ENCODE measurements at places on chromosomes 7 and 10. TPM values are rescaled to one million over a fixed set of nuclear protein-coding genes. Genes with fewer than 3 reads are reported as not detected.
A peak's percentile ranks its signal among the peaks of the same experiment; 100 is the strongest.

Gene SPDYE11
- not detected for total RNA-seq

Gene PRTFDC1
- 13.4 TPM for total RNA-seq

Gene UBE2D4
- 14.8 TPM for total RNA-seq

Gene GIMAP5
- total RNA-seq = 7.9 TPM

Gene CLCN1
- 0.10 TPM for total RNA-seq

Gene LOXL4
- total RNA-seq = 5.1 TPM

Gene TMEM26
- total RNA-seq = 1.7 TPM

Gene CYP3A7
- total RNA-seq = not detected

Gene HOXA11
- total RNA-seq = 1.2 TPM

Gene VWA2
- 0.18 TPM for total RNA-seq

Gene OPN1SW
- total RNA-seq = not detected

Gene UPK3BL2
- 13.3 TPM for total RNA-seq

DNA sequence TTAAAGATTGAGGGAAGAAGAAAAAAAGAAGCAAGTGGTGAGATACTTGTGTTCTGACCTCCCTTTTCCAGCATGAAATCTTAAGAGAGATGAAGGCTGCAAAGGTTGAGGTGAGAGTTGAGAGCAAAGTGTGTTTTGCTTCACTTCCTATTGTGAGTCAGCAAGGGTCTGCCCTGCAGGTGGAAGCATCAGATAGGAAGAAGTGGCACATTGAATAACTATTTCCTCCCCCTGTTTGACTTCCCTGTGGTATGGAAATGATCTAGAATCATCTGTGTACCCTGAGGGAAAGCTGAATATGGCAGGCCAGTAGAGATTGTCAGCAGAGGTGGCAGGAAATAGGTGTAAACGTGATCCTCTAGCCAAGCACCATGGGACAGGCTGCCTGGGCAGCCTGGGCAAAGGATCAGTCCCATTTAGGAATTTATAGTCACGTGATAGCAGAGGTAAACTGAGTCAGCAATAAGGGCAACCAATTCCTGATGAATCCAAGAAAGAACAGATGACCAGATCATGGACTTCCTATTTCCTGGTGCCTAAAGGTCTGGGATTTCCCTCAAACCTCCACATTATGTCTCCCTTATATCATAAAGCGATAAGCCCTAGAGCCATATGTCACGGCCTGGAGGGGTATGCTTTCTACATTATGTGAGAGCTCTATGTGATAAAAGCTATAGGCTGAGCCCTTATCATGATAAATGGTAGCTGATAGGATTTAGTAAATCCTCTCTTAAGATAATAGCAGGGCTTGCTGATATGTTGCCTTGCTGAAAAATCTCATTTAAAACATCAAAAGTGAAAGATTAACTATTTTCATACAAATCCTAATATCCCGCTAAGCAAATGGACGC, 287.0 kb downstream of the MDFIC start:
- no peak for DNase-seq
- H3K36me3 ChIP-seq = no peaks in the 10 kb centered on the region
- H3K4me1 ChIP-seq = no peaks in the 10 kb centered on the region
- no peak overlapping the region for H3K4me3 ChIP-seq
- no peak overlapping the region for H3K27ac ChIP-seq

DNA sequence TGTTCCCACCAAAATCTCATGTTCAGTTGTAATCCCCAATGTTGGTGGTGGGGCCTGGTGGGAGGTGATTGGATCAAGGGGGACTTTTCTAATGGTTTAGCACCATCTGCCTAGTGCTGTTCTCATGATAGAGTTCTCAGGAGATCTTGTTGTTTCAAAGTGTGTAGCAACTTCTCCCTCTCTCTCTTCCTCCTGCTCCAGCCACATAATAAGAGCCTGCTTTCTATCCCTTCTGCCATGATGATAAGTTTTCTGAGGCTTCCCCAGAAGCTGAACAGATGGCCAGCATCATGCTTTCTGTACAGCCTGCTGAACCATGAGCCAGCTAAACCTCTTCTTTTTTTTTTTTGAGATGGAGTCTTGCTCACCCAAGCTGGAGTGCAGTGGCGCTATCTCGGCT, 910.6 kb downstream of the KCNMA1 start:
- H3K4me3 ChIP-seq = no peak overlapping the region
- DNase-seq = no peak
- no peak overlapping the region for H3K27ac ChIP-seq

GRCh38 chr10:97911217-97911616, 61.6 kb downstream of the GOLGA7B start:
- no peak overlapping the region for H3K4me3 ChIP-seq
- no peak for DNase-seq
- H3K27ac ChIP-seq = no peak overlapping the region
- no peaks in the 10 kb centered on the region for H3K36me3 ChIP-seq
- H3K27me3 ChIP-seq = no peaks in the 10 kb centered on the region
- no peaks in the 10 kb centered on the region for H3K4me1 ChIP-seq

DNA sequence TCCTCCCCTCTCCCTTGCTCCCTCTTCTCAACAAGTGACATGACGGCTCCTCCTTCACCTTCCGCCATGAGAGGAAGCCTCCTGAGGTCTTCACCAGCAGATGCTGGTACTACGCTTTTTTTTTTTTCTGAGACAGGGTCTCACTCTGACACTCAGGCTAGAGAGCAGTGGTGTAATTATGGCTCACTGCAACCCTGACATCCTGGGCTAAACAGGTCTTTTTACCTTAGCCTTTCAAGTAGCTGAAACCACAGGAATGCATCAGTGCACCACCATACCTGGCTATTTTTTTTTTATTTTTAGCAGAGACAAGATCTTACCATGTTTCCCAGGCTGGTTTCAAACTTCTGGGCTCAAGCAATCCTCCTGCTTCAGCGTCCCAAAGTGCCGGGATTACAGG, 43.6 kb downstream of the MDH2 start:
- no peaks in the 10 kb centered on the region for H3K27me3 ChIP-seq
- no peak overlapping the region for H3K4me3 ChIP-seq
- H3K36me3 ChIP-seq = no peaks in the 10 kb centered on the region
- no peak overlapping the region for H3K27ac ChIP-seq
- H3K4me1 ChIP-seq = no peaks in the 10 kb centered on the region

DNA sequence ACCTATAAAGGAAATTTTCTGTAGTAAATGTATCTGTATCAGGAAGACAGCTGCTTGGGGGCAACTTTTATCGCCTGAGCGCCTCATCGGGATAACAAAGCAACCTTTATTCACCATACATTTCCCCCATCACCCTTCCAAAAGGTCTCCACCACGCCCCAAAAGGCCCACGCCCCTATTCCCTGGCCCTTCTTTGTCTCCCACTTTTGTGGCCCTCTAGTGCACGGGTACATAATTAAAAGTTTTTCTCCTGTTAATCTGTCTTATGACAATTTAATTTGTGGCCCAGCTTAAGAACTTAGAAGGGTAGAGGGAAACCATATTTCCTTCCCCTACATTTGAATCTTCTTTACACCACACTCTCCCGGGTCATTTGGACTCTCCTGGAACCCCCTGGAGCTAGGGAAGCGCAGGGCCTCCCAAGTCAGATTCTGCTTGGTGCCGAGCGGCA, 625 bp downstream of the RP9 start:
- H3K4me1 ChIP-seq = peaks cover 4% of the 10 kb centered on the region
- no peak overlapping the region for H3K27ac ChIP-seq
- H3K36me3 ChIP-seq = no peaks in the 10 kb centered on the region
- H3K4me3 ChIP-seq = peak overlapping the region; percentile 70
- DNase-seq = no peak
- no peaks in the 10 kb centered on the region for H3K27me3 ChIP-seq

- no peak for DNase-seq
- no peak overlapping the region for H3K27ac ChIP-seq
- H3K27me3 ChIP-seq = no peaks in the 10 kb centered on the region
- no peaks in the 10 kb centered on the region for H3K36me3 ChIP-seq
Measured at GRCh38 chr7:129163875-129164544, 19.5 kb downstream of the TSPAN33 start.

DNA sequence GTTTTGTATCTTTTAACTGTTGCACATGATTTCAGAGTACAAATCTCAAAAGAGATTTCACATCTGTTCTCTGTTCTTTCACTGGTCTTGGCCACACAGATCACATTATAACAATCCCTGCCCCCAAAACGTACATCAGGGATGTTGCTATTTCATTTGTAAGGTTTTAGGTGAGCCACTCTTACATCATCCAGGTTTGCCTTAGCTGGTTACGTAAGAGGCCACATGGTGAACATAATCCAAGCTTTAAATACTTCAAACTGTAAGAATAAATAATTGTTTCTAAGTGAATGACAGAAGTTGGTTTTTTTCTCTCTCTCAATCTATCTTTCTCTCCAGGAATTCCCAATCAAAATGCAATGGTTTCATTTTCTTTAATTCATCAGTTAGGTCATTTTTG, 245.9 kb upstream of the HGF start:
- no peaks in the 10 kb centered on the region for H3K4me1 ChIP-seq
- no peaks in the 10 kb centered on the region for H3K27me3 ChIP-seq
- no peaks in the 10 kb centered on the region for H3K36me3 ChIP-seq
- no peak overlapping the region for H3K27ac ChIP-seq
- no peak for DNase-seq
- no peak overlapping the region for H3K4me3 ChIP-seq

DNA sequence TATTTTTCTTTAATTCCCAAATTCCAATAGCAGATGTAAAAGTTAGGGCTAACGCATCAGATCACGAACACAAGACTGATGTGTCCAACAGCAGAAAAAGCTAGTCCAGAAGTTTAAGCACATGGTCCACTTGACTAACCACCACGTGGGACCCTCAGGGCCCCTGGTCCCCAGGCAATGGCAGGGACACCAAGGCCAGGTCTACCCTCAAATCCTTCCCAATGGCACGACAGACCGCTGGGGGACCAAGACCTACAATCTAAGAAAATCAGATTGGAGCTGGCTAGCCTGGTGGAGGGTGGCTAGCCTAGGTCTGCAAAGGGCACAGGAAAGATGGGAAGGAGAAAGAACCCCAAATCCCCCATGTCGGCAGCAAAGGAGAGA, 1.5 kb downstream of the GIGYF1 start:
- H3K36me3 ChIP-seq = no peaks in the 10 kb centered on the region
- no peak for DNase-seq
- H3K27me3 ChIP-seq = no peaks in the 10 kb centered on the region
- no peak overlapping the region for H3K27ac ChIP-seq

- H3K4me3 ChIP-seq = no peak overlapping the region
- H3K4me1 ChIP-seq = no peaks in the 10 kb centered on the region
- H3K27ac ChIP-seq = no peak overlapping the region
- H3K36me3 ChIP-seq = no peaks in the 10 kb centered on the region
Measured at GRCh38 chr10:26468291-26468690, 30.1 kb downstream of the APBB1IP start.

GRCh38 chr10:132898391-132899053, 43.8 kb downstream of the CFAP46 start:
- H3K27me3 ChIP-seq = no peaks in the 10 kb centered on the region
- no peak overlapping the region for H3K27ac ChIP-seq
- H3K4me3 ChIP-seq = no peak overlapping the region
- peak; percentile 12 for DNase-seq
- H3K4me1 ChIP-seq = no peaks in the 10 kb centered on the region

DNA sequence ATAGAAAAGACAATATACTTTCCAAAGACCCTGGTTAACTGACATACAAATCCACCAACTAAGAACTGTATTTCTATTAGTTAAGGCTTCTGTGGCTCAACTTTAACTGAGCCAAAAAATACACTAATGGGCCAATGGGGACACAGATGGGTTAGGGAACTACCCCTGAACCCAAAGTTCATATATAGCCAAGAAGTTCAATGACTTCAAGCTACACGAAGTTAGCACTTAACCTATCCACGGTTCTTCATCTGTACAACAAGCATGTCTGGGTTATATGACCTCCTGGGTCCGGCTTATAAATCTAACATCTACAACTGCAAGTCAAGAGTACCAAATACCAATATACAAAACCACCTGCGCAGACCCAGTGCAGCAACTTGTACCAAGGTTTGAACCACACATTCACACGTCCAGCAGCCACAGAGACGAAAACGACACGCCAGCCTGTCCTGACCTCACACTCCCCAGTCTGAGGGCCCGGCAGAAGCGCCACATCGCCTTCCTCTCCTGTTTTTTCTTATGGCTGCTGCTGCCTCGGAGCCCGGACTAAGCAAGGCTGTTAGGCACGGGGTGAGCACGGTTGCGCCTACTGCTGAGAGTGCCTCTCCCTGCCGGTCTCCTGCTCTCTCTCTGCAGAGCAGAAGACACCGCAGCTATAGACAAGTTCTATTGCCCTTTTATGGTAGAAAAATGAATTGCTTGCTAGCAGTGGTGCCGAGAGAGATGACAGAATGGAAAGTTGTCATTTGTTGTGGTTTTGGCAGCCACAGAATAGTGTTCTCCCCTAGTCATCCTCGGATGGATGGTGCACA, 86.3 kb downstream of the RNF216 start:
- H3K27ac ChIP-seq = peak overlapping the region; percentile 14
- peak overlapping the region; percentile 18 for H3K4me3 ChIP-seq
- peaks cover 67% of the 10 kb centered on the region for H3K4me1 ChIP-seq
- DNase-seq = peak; percentile 48
- H3K36me3 ChIP-seq = no peaks in the 10 kb centered on the region
- H3K27me3 ChIP-seq = no peaks in the 10 kb centered on the region

GRCh38 chr7:92695308-92696261, 105.4 kb upstream of the FAM133B start:
- no peaks in the 10 kb centered on the region for H3K36me3 ChIP-seq
- H3K4me1 ChIP-seq = peaks cover 5% of the 10 kb centered on the region
- H3K27me3 ChIP-seq = no peaks in the 10 kb centered on the region
- peak overlapping the region; percentile 42 for H3K4me3 ChIP-seq
- peak; percentile 60 for DNase-seq

GRCh38 chr10:21989453-21990154, 13.9 kb downstream of the DNAJC1 start:
- no peak overlapping the region for H3K27ac ChIP-seq
- H3K4me3 ChIP-seq = no peak overlapping the region
- peak; percentile 77 for DNase-seq
- H3K27me3 ChIP-seq = no peaks in the 10 kb centered on the region
- H3K4me1 ChIP-seq = no peaks in the 10 kb centered on the region

- no peaks in the 10 kb centered on the region for H3K27me3 ChIP-seq
- no peaks in the 10 kb centered on the region for H3K36me3 ChIP-seq
- H3K4me3 ChIP-seq = no peak overlapping the region
Measured at GRCh38 chr10:115882021-115882420, 391.0 kb downstream of the GFRA1 start.

GRCh38 chr7:102439963-102440795, 6.8 kb downstream of the ORAI2 start:
- no peak for DNase-seq
- H3K4me3 ChIP-seq = no peak overlapping the region
- no peaks in the 10 kb centered on the region for H3K4me1 ChIP-seq
- no peaks in the 10 kb centered on the region for H3K36me3 ChIP-seq
- H3K27me3 ChIP-seq = no peaks in the 10 kb centered on the region
- H3K27ac ChIP-seq = no peak overlapping the region
